IPS DF 6.9 (cell line): ENCODE measurements at places on chromosomes 1 and 21.

GRCh38 chr21:32442566-32443318 lies 30.2 kb downstream of the EVA1C start:
- H3K36me3 ChIP-seq, result no peaks in the 10 kb centered on the region
- DNase-seq, result no peak
- no peaks in the 10 kb centered on the region for H3K4me1 ChIP-seq
- H3K27ac ChIP-seq, result no peak overlapping the region
- no peak overlapping the region for H3K4me3 ChIP-seq

DNA sequence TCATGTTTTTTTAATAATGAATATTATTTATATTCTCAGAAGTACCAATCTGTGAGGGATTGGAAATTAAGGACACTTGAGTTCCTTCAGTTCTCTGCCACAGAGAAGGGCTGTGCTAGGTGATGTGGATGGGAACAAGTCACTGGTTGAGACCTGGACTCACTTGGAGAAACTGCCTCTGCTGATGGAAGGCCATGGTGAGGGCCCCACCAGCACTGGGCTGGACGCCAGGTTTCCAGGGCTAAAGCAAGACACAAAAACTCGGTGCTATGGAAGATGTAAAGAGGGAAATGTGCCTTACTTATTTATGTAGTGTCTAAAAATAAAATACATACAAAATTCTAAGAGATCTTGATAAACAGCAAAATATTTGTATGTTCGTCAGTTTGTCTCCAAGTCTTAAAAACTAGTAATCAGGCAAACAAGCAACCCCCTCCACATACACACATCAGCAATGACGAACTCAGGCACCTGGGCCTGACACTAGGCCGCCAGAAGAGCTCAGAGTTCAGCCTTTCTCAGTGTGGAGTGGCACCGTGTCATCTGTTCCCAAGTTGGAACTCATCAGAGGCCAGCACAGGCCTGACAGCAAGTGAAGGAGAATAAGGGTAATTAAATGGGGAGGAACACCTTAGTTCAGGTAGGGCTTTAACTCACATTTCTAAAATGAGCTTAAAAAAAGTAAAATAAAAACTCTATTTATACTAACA lies 19.6 kb downstream of the SIPA1L2 start:
- no peaks in the 10 kb centered on the region for H3K4me1 ChIP-seq
- no peak overlapping the region for H3K4me3 ChIP-seq
- H3K27me3 ChIP-seq, result no peaks in the 10 kb centered on the region
- no peaks in the 10 kb centered on the region for H3K36me3 ChIP-seq
- H3K27ac ChIP-seq, result no peak overlapping the region

DNA sequence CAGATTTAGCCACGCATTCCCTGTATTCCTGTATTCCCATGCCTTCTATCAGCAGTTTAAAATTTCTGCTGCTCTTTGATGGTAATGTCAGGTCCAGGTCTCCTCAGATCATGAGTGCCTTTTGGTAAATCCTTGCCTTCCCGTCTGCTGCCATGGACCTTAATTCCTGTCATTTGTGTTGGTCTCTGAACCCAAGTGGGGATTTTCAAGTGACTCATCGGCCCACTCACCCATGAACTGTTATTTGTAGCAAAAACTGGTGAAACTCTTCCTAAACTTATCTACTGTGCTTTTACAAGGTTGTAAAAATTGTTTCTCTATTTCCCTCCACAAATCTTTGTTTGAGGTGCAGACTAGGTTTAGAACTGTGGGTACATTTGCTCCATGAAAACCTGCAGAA lies 47.4 kb downstream of the ACTN2 start:
- no peak overlapping the region for H3K4me3 ChIP-seq
- no peaks in the 10 kb centered on the region for H3K4me1 ChIP-seq
- H3K27me3 ChIP-seq, result no peaks in the 10 kb centered on the region
- no peak overlapping the region for H3K27ac ChIP-seq

- H3K27ac ChIP-seq, result no peak overlapping the region
- no peak for DNase-seq
- H3K27me3 ChIP-seq, result no peaks in the 10 kb centered on the region
- H3K4me3 ChIP-seq, result no peak overlapping the region
Measured at GRCh38 chr1:84339503-84339902, 38.0 kb downstream of the SAMD13 start.

GRCh38 chr1:42420911-42421585 lies 34.8 kb downstream of the ZMYND12 start:
- no peak overlapping the region for H3K27ac ChIP-seq
- peaks cover 3% of the 10 kb centered on the region; the same call in 1 of the 2 replicates for H3K4me1 ChIP-seq
- H3K4me3 ChIP-seq, result no peak overlapping the region
- no peak for DNase-seq

- no peaks in the 10 kb centered on the region for H3K4me1 ChIP-seq
- no peak for DNase-seq
- no peaks in the 10 kb centered on the region for H3K27me3 ChIP-seq
- H3K36me3 ChIP-seq, result no peaks in the 10 kb centered on the region
- no peak overlapping the region for H3K27ac ChIP-seq
- no peak overlapping the region for H3K4me3 ChIP-seq
Measured at GRCh38 chr1:61182049-61182448, 99.7 kb downstream of the NFIA start.

- no peaks in the 10 kb centered on the region for H3K27me3 ChIP-seq
- no peak for DNase-seq
- no peaks in the 10 kb centered on the region for H3K36me3 ChIP-seq
- H3K4me1 ChIP-seq, result no peaks in the 10 kb centered on the region
Measured at GRCh38 chr1:223201967-223202366, 58.9 kb upstream of the TLR5 start.
